Stimulated activated CD8-positive, alpha-beta memory T cell treated with anti-CD3 and anti-CD28 coated beads, Interleukin-2, amount 100 ng/mL, for 1 hour (primary cell): ENCODE measurements at places on chromosomes 4 and X.

DNA sequence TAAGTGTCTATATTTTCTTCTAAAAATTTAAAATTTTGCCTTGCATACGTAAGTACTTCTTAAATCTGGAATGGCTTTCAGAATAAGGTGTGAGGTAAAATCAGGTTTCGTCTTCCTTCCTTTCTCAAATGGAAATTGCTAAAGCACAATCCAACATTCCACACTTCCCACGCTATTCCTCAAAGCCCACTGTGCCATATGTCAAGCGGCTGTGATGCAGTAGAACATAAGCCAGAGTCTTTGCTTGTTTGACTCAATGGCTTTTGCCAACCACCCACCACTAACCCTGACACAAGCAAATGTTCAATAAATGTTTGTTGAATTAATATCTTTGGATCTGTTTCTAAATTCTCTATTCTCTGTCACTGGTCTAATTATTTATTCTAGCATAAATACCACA is 1199.7 kb upstream of the TENM3 start:
- DNase-seq: no peak

- no peak for DNase-seq
These were observed 92.5 kb downstream of the FAM13A start for GRCh38 chr4:88964450-88964849.

DNA sequence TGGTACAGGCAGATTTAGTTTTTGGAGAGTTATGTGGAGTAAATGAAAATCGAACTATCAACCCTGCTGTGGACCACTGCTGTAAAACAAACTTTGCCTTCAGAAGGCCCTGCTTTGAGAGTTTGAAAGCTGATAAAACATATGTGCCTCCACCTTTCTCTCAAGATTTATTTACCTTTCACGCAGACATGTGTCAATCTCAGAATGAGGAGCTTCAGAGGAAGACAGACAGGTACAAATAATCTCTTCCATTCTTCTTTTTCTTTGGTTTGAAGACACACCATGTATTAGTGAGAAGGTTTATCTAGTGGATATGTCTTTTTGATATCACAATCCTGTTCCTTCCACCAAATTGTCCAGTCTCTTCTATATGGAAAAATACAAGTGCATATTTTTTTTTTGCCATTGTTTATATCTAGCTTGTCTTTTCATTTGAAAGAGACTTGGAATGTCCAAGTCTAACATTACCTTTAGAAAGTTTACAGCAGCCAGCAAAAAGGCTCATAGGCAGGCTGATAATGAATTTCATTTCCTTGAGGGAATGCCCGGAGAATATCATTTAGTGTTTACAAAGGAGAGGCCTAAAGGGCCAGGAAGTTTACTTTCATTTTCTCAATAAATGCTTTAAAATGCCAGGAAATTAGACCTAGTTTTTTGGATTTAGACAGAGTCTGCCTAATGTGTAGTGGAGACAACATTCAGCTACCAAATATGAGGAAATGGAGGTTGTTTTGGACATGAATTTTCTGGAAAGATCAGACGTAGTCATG is 18.6 kb downstream of the AFM start:
- no peak for DNase-seq

- no peak for DNase-seq
These were observed 174.5 kb downstream of the SMIM20 start for GRCh38 chr4:26088433-26088928.

DNA sequence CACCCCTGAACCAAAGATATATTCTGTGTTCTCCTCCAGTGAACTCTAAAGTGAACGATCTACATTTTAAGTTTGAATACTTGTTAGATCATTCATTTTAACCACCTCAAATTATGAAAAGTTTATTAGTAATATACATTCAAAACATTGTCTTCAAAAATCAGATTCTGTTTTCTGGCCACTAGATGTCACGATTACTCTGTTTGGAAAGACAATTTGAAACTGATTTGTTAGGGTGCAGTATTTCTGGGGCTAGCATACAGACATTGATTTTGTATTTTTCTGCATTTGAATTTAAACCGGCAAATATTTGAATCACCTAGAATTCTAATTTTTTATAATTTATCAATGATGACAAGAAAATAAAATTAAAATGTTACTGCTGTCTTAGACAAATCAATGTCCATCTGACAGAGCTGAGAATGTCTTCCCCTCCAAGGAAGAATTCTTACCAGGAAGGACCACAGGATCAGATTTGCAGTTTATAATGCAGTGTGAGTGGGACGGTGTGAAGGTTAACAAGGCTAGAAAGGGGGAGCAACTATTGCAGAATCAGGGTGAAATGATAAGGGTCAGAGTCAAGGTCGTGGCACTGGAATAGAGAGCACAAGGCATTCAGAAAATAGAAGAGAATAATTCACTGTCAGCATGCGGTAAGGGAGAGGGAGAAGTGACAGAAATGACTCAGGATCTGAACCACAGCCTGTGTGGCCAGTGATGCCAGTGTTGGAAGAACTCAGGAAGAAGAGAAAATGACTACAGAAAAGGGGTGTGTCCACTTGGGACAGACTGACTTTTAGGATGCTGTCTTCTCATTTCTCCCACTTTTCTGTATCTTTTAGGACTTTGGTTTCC is 91.6 kb downstream of the ANXA10 start:
- no peak for DNase-seq

- DNase-seq: no peak
These were observed 151.4 kb upstream of the STX18 start for GRCh38 chr4:4693258-4693657.

GRCh38 chr4:77930154-77930639 is 67.6 kb downstream of the MRPL1 start:
- no peak for DNase-seq

- DNase-seq: no peak
These were observed at the start of gene SHROOM4 for GRCh38 chrX:50813843-50814661. Gene SHROOM4, minus strand, starts transcription at chrX:50814194. Its CDS starts 176 bp downstream, at chrX:50814018.

DNA sequence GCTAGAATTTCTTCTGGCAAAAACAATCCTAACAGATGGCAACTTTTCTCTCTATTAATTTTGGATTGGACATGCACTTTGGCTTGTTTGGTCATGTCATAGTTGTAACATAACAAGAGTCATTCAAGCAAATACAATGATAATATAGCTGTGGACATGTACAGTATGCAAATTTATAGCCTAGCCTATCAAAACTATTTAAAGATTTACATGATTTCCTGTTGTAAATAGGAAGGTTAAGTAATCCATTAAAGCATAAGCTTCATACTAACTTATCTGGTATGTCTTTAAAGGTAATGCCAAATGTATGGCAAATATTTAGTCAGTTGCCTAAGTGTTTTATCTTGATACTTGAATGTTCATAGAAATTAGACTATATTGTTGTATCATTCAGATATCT is 45.3 kb downstream of the RPA4 start:
- no peak for DNase-seq
